Cardiac septum (tissue), 1 donor: ENCODE measurements at places on chromosomes 12 and 14. TPM values are rescaled to one million over a fixed set of nuclear protein-coding genes. Genes with fewer than 3 reads are reported as not detected.

- no peak for DNase-seq
Measured at GRCh38 chr14:77120771-77121743, 20.5 kb downstream of the ZDHHC22 start.

GRCh38 chr12:57934819-57935218, 6.5 kb upstream of the ATP23 start:
- no peak for DNase-seq

DNA sequence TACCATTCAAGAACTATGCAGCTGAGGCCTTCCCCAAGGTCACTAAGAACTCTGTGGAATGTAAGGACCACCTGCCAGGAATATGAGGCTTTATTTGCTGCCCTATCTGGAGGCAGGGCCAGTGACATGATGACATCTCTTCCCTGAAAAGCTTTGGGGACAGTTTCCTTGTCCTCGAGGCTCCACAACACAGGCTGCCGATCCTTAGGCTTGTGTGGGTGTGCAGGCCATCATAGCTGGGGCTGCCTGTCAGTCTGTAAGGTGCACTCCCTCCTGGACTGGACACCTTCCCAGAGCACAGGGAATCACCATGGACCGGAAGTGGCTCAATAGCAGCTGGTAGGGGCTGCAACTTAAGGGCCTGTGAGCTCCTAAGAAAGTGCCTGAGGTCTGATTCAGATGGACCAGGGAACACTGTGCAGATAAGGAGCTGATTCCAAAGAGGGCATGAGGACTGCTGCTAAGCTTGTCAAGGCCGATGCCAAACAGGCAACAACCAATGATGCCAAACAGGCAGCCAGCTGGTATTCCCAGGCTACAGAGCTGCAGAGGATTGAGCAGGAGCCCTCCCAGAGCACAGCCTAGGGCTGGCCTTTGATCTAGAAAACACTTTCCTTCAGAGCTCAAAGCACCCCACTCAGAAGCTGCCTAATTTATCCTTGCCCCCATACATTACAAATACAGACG, 84.3 kb downstream of the CRACR2A start:
- DNase-seq = no peak

- DNase-seq = no peak
Measured at GRCh38 chr14:89095036-89095435, 270.6 kb downstream of the TTC8 start.

DNA sequence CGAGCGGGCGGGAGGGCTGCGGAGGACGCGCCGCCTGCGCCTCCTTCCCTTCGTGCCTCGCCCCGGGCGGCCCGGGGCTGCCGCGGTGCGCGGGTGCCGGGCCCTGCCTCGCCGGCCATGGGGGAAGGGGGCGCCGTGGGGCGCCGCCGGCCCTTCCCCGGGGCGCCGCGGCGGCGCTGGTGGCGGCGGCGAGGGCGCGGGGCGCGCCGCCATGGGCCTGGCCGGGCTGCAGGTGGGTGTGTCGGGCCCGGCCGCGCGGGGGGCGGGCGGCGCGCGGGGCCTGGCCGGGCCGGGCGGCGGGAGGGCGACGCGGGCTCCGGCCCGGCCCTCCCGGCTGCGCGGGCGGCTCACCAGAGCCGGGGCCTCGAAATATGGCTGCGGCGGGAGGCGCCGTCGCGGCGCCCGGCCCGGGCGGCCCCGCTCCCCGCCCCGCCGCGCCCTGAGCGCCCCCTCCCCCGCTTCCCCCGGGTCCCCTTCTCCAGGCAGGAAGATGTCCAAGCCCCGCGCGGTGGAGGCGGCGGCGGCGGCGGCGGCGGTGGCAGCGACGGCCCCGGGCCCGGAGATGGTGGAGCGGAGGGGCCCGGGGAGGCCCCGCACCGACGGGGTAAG, 5.1 kb downstream of the KMT5A start:
- DNase-seq = no peak

LRRIQ1 gene
- not detected for total RNA-seq
